GM23248 (cell line): ENCODE measurements at places on chromosomes 6 and 20. TPM values are rescaled to one million over a fixed set of nuclear protein-coding genes. Genes with fewer than 3 reads are reported as not detected.

CLDN20 gene
- total RNA-seq, result not detected in 2 replicates

BPIFA1 gene
- total RNA-seq, result not detected in 2 replicates

C20orf141 gene
- total RNA-seq, result not detected in 2 replicates

PI3 gene
- total RNA-seq, result 1.5 TPM in 1 of 2 replicates, not detected in the other

TCF21 gene
- 2.4 and 4.1 TPM in 2 replicates for total RNA-seq

EXOC2 gene
- total RNA-seq, result 23.0 and 32.9 TPM in 2 replicates

TMEM170B gene
- total RNA-seq, result 0.54 and 0.63 TPM in 2 replicates

PTCRA gene
- total RNA-seq, result not detected in 2 replicates

SIRPB1 gene
- 0.38 and 0.54 TPM in 2 replicates for total RNA-seq

TMEM244 gene
- total RNA-seq, result not detected in 2 replicates
